ENCODE measurements at places on chromosomes 13 and 19. TPM values are rescaled to one million over a fixed set of nuclear protein-coding genes. Genes with fewer than 3 reads are reported as not detected.

DNA sequence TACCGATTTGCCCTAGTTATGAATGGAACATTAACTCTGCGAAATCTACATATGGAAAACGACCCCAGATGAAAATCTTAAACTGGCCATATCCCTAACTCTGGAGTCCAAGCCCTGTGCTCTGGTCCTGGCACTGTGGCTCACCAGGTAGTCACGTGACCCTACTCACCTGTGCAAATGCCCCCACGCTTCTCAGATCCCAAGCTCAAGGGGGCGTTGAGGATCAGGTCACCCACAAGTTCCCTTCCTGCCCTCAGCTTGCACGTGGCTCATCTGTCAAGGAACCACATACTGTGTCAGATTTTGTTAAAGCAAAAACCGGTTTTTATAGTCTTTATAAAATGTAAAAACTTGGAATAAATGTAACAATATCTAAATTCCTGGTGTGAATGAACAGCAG lies 324.0 kb downstream of the SHISA2 start:
- DNase-seq, result no peak

GRCh38 chr19:29715701-29716581 lies 880 bp upstream of the C19orf12 start:
- no peak for DNase-seq

DNA sequence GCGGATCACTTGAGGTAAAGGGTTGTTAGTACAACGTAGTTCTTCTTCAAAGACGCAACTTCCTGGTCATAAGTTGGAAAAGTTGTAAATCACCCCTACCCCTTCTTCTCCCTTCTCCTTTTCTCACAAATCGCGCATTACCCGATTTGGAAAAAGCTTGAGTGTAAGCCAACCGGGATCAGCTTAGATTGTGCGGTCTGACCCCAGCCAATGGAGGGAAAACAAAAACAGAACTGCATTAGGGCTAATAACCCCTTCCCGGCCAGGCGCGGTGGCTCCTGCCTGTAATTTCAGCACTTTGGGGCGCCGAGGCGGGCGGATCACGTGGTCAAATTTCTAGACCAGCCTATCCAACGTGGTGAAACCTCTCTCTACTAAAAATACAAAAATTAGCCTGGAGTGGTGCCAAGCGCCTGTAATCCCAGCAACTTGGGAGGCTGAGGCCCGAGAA lies 806 bp downstream of the ZNF90 start:
- DNase-seq, result peak; percentile 37

DNA sequence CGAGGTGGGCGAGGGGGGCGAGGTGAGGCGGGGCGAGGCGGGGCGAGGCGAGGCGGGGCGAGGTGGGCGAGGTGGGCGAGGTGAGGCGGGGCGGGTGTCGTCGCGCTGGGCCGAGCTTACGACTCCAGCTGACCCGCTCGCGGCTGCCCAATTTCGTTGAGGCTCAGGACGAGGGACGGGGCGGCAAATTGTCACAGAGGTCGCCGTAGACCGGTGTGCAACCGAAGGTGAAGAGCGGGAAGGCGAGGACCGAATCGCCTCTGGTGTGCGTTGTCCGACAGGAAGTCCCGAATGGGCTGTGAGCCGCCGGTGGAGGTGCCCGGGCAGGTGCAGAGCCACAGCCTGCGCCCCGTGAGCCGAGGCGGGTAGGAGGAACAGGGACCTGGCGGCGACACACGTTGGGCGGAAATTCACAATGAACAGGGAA lies at the start of gene LACC1:
LACC1 (plus strand) TSS at position 150 of the 427 bp plus-strand sequence. CDS start 1,082 bp downstream, outside the sequence.
- DNase-seq, result no peak

- no peak for DNase-seq
These were observed 472.8 kb downstream of the OLFM4 start for GRCh38 chr13:53501387-53501786.

DNA sequence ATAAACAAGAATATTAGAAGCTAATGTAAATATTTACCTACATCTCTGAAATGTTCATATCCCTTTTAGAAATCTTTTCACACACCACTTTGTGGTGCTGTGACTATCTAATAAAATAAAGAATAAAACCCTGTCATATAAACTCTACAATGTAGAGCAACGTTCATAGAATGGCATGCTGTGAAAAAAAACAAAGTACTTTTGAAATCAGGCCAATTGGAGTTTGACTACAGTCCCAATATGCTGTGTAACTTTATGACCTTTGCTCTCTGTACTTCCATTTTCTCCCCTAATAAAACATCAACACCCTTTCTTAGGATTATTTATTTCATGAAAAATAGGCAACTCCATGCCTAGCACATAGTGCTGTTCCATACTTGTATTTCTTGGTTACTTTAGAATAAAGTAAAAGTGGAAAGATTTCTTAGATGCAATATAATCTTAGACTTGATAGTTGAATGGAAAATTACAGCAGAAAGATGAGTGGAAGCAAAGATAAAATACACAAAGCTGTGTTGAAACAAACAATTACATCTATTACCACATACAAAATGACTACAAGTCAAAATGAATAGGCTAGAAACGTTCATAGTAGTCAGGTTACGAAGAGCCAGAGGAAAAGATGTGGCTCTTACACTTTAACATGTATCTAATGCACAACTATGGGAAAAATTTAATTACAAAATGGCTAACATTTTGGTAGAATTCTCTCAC lies 613.2 kb upstream of the SLITRK5 start:
- DNase-seq, result no peak

DNA sequence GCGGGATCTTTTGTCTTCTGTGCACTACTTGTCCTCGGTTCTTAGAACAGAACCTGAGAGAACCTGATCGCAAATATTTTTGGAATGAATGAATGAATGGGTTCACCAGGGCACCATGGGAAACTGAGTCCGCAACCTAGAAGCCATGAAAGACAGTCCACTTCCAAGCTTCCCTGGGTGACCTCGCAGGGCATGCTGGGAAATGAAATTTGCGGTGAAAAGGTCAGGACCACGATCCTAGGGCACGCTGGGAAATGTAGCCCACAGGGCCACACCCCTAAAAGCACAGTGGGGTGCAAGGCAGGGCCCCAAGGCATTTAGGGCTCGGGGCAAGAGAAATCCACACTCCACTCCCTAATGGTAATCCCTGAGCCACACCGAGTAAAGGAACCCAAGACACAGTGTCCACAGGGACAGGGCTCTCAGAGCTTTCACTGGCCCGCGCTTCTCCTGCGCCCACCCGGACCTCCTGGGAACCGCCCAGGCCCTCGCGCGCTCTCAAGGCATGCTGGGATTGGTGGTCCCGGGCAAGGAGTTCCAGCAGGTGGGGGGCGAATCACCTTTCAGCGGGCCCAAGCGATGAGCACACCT lies 1.1 kb upstream of the PPP1R12C start:
- peak; percentile 79 for DNase-seq

- DNase-seq, result no peak
These were observed 90.9 kb upstream of the ZNF507 start for GRCh38 chr19:32254509-32254890.

GRCh38 chr13:75936791-75937190 lies 300.7 kb downstream of the LMO7 start:
- DNase-seq, result no peak

DNA sequence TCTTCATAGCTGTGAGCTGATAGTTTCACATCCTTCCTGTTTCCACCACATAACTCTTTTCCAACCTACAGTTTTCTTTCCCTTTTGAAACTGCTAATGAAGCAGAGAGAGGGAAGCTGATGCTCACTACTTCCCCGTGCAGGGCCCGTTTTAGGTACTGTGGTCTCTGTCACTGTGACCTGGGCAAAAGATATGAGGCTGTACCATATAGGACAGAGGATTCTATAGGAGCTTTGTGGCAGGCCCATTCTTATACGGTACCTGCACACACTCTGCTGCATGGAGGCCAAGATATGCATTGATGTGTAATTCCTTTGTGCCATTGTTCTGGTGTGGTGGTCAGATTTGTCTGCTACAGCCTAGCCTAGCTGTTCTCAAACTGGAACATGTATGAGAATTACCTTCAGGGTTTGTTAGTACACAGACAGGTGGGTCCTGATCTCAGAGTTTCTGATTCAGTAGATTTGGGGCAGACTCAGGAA lies 577.3 kb downstream of the LMO7 start:
- no peak for DNase-seq

DNA sequence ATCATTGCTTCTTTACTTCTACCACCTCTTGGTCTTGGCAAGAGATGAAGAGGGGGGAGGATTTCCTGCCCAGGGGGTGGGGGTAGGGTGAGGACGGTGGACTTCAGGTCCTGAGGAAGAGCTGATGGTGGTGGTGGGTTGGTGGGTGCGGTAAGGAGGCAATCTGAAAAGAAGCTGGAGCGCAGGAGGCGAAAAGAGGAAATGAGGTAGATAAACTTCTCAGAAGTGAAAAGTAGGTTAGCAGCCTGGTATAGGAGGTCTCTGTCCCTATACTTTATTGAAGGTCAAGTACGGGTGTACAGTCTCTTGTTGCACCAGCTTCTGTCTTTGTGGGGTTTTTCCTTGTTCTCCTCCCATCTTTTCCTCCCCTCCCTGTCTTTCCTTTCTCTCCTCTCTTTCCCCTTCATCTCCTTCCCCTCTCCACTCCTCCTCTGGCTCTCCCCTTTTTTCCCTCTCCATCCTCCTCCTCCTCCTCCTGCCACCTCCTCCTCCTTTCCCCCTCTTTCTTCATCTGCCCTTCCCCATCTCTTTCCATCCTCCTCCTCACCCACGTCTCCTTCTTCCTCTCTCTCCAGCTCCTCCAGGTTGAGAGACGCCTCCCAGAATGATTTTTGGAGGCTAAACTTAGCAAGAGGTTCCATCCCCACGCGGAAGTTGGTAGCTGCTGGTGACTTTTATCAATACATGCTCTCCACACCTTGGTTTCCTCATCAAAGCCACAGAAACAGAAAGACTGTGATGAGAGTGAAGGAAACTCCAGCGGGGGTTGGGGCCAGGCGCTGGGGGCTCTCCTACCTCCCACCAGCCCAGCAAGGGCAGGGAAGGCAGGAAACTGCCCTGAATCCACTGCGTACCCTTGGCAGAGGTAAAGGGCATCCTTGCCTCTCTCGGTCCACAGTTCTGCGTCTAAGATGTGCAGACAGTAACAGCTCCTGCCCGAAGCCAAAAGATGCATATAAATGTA lies 15.3 kb downstream of the TNFSF14 start:
- DNase-seq, result no peak

DNA sequence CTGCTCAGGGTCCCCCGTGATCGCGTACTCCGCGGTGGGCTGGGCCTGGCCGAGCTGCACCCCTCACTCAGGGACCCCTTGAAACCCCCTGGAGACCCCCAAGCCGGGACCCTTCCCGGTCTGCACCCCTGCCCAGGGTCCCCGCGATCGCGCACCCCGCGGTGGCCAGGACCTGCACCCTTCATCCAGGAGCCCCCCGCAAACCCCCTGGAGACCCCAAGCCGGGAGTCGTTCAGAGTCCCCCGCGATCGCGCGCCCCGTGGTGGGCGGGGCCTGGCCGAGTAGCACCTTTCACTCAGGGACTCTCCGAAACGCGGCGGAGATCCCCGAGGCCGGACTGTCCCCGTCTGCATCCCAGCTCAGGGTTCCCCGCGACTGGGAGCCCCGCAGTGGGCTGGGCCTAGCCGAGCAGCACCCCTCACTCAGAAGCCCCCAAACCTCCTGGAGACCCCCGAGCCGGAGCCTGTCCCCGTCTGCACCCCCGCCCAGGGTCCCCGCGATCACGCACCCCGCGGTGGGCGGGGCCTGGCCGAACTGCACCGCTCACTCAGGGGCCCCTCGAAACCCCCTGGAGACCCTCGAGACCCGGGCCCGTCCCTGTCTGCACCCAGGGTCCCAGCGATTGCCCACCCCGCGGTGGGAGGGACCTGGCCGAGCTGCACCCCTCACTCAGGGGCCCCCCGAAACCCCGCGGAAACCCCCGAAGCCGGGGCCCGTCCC lies 748 bp downstream of the LMNB2 start:
- DNase-seq, result peak; percentile 49

- DNase-seq, result no peak
These were observed 984.8 kb upstream of the MIR17HG start for GRCh38 chr13:90362707-90363106.

- DNase-seq, result no peak
These were observed 49.0 kb upstream of the OXGR1 start for GRCh38 chr13:97043302-97043701.

- peak; percentile 43 for DNase-seq
These were observed 5.7 kb downstream of the WDR62 start for GRCh38 chr19:36060430-36060829.

GRCh38 chr13:111503905-111504695 lies 183.7 kb downstream of the TEX29 start:
- DNase-seq, result no peak

DNA sequence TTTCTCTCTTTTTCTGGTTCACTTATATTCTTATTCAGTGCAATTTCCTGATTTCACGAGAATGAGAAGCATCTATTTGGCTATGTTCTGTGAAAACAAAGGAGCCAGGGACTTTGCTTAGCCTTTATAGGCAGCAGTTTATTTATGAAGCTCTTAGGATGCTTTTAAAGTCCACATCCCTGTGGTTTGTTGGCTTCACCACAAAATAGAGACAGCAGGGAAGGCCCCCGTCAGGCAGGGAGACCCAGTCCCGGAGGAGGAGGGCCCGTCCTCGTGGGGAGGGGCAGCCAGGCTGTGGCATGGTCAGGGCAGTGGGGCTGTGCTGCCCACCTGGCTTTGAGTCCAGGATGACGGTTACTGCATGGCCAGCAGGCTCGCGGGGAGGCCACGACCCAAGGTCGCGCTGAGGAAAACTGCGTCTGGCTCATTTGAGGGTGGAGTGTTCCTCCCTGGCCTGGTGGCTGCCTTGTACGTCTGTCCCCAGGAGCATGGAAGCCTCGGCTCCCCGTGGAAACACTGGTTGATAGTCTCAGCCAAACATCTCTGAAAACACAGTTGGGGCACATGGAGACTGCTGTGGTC lies 92.7 kb downstream of the ATP11A start:
- no peak for DNase-seq

- DNase-seq, result no peak
These were observed 50.3 kb upstream of the ANKRD10 start for GRCh38 chr13:110965038-110965754.

DNA sequence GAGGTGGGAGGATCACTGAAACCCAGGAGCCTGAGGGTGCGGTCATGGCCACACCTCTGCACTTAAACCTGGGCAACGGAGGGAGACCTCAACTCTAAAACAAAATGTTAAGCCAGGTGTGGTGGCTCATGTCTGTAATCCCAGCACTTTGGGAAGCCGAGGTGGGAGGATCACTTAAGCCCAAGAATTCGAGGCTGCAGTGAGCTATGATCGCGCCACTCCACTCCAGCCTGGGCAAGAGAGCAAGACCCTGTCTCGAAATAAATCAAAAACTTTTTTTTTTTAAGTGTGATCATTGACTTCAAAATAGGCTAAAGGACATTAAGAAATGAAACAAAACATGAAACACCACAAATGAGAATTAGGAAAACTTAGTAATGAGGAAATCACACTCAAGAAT lies 16.3 kb upstream of the ADPRHL1 start:
- DNase-seq, result no peak

EPS8L1 gene
- total RNA-seq, result 0.65 TPM

FRY gene
- 31.2 TPM for total RNA-seq

ATP4A gene
- total RNA-seq, result not detected

CASP14 gene
- total RNA-seq, result not detected

CGB7 gene
- not detected for total RNA-seq

ZSWIM4 gene
- 2.2 TPM for total RNA-seq

ZNF667 gene
- 1.7 TPM for total RNA-seq

SPRED3 gene
- under 0.01 TPM for total RNA-seq
